ENCODE measurements at places on chromosomes 13 and 19.

GRCh38 chr19:57190301-57190700 lies 999 bp upstream of the ZNF264 start:
- no peak for DNase-seq

- no peak for DNase-seq
Observed at GRCh38 chr19:54521860-54522513, 19.4 kb downstream of the LAIR2 start.

- no peak for DNase-seq
Observed at GRCh38 chr13:97008643-97009042, 14.4 kb upstream of the OXGR1 start.

DNA sequence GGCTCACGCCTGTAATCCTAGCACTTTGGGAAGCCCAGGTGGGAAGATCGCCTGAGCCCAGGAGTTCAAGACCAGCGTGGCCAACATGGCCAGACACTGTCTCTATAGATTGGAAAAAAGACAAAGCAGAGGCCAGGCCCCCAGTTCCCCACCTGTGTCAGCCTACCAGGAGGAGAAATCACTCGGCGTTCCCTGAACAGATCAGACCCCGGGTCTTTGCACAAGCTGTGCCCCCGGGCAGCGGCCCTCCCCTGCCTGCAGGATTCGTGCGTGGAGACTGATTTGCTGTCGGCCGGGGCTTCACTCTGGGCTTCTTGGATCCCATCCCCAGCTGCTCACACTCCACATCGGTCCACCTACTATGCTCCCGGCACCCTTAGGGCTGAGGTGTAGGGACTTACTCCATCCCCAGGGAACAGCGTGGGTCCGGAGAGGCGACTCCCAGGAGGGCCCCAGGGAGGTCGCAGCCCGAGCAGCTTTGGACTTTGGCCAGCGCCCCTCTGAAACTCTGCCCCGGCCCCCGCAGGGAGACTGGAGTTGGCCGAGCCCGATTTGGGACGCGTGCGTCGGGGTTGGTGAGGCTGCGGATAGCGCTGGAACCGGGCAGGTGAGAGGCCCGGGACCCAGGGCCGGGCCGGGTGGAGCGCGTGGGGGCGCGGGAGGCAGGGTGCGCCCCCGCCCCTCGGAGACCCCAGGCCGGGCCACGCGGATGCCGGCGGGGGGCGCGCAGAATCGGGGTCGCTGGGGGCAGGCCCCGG lies 515 bp upstream of the EFNA2 start:
- DNase-seq = no peak

GRCh38 chr13:64206430-64207225 lies 2791.0 kb upstream of the PCDH20 start:
- DNase-seq = no peak

GRCh38 chr19:10505583-10506229 lies 2.5 kb upstream of the KEAP1 start:
- DNase-seq = peak; percentile 86

- no peak for DNase-seq
Observed at GRCh38 chr13:41970022-41970421, 9.1 kb upstream of the VWA8 start.

DNA sequence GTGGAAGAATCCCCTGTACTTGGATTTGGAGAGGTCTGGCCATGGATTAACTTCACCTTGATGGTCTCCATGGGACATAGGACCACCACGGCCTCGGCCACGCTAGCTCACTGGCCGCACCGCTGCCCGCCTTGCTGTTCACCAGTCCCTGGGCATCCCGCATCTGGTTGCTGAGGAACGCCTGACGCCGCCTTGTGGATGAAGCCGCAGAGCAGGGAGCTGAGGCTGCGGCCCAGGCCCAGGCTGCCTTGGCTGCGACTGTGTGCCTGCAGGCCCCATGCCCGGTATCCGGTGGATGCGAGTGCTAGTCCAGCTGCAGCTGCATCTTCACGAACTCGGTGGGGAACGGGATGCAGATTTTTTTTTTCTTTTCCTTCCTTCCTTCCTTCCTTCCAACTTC lies 1407.1 kb downstream of the UQCRFS1 start:
- DNase-seq = no peak

DNA sequence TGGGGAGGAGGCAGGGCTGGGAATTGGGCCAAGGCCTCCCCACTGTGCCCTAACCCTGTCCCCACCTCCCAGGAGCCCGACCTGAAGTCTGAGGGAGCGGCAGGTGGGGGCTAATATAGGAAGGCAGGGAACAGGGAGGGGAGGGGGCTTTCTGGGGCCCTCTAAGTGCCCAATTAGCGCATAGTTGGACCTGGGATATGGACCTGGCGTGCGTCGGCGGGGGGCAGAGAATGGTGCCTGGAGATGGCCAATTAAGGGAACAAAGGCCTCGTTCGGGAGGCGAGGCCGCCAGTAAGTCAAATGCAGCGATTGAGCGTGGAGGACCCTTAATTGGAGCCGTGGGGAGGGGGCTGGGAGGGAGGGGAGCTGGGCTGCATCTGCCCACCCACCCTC lies at the start of gene C19orf85:
TSS of gene C19orf85 (minus strand) at position 90 of the 393 bp plus-strand sequence. CDS start 197 bp downstream, outside the sequence.
- no peak for DNase-seq

- DNase-seq = no peak
Observed at GRCh38 chr13:54989418-54989817, 1960.8 kb downstream of the OLFM4 start.

GRCh38 chr13:111213964-111214726 lies 99.0 kb downstream of the ARHGEF7 start:
- DNase-seq = no peak

GRCh38 chr13:41188584-41188983 lies 5.8 kb downstream of the KBTBD7 start:
- DNase-seq = no peak

GRCh38 chr19:19662871-19663255 lies 613 bp downstream of the ATP13A1 start:
- DNase-seq = no peak

GRCh38 chr19:17720440-17720839 lies 1.2 kb downstream of the MAP1S start:
- DNase-seq = no peak

GRCh38 chr19:19423322-19423721 lies 17.8 kb downstream of the GATAD2A start:
- DNase-seq = no peak

- DNase-seq = no peak
Observed at GRCh38 chr13:26688286-26688685, 72.3 kb downstream of the GPR12 start.

- no peak for DNase-seq
Observed at GRCh38 chr13:100808330-100809128, 133.9 kb upstream of the TMTC4 start.

DNA sequence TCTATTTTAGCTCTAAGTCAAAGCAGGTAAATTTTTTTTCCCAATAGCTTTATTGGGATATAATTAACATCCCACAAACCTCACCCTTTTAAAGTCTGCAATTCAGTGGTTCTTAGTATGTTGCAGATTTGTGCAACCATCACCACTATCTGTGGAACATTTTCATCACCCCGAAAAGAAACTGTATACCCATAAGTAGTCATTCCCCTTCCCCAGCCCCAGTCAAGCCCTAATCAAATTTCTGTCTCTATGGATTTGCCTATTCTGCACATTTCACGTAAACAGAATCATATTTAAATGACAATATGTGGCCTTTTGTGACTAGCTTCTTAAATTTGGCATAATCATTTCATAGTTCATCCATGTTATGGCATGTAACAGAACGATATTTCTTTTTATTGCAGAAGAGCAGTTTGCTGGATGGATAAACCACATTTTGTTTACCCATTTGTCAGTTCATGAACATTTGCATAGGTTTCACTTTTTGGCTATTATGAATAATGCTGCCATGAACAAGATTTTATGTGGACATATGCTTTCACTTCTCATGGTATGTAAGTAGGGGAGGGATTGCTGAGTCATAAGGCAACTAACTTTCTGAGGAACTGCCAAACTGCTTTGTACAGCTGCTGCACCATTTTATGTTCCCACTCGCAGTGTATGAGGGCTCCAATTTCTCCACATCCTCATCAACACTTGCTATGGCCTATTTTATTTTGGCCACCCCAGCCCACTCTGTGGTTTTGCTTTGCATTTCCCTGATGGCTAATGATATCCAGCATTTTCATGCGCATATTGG lies 10.9 kb downstream of the SLC46A3 start:
- peak; percentile 16 for DNase-seq

DNA sequence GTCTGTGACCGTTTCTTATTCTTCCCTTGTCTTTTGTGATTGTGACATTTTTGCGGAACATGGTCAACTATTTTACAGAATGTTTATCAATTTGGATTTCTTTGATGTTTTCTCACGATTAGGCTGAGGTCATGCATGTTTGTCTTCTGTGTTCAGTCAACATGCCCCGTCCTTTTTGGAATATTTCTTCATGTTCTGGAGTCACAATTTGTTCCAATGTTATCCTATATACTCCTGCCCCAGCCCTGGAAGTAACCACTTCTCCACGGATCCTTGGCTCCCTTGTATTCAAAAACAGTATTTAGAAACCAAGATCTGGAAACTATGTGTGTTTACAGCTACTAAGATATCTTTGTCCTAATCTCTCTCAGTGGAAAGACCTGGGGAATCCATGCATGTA lies 9.6 kb downstream of the CARD8 start:
- no peak for DNase-seq

- DNase-seq = peak; percentile 11
Observed at GRCh38 chr19:21586311-21587116, 81.1 kb downstream of the ZNF429 start.

GRCh38 chr13:28710161-28710560 lies 8.6 kb downstream of the SLC46A3 start:
- DNase-seq = no peak

- no peak for DNase-seq
Observed at GRCh38 chr19:33100894-33101644, 20.1 kb downstream of the GPATCH1 start.

DNA sequence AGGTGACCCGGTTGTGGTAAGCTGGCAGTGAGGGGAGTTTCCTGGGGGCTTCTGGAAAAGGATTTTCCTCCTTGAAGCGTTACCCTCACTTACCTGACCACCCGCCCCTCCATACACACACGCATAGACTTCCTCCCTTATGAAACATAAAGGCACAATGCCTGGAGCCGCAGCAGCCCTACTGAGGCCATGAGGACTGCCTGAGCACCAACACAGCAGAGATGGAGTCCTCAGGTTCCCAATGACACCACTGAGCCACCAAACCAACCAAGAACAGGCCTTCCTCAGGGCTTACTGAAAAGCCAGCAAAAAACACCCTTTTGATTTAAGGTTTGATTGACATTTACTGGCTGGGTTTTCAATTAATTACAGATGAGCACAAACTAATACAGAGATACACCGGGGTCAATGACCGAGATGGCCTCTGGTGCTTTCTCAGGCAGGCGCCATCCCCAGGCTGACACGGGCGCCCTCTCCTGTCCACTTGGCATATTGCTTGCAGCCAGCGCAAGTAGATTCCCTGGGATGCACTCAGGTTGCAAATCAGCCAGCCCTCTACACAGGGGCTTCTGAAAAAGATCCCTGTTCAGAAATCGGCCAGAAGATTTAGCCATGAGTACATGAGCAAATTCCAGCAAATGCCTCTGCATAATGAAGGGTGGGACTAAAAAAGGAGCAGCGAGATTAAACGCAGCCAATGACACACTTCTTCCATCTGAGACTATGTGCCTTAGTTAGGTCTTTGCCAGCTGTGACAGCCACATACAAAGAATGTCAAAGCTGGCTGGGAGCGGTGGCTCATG lies 14.8 kb downstream of the OPA3 start:
- peak; percentile 53 for DNase-seq

- peak; percentile 96 for DNase-seq
Observed at GRCh38 chr19:39402346-39403300, 4.0 kb upstream of the ZFP36 start.

DNA sequence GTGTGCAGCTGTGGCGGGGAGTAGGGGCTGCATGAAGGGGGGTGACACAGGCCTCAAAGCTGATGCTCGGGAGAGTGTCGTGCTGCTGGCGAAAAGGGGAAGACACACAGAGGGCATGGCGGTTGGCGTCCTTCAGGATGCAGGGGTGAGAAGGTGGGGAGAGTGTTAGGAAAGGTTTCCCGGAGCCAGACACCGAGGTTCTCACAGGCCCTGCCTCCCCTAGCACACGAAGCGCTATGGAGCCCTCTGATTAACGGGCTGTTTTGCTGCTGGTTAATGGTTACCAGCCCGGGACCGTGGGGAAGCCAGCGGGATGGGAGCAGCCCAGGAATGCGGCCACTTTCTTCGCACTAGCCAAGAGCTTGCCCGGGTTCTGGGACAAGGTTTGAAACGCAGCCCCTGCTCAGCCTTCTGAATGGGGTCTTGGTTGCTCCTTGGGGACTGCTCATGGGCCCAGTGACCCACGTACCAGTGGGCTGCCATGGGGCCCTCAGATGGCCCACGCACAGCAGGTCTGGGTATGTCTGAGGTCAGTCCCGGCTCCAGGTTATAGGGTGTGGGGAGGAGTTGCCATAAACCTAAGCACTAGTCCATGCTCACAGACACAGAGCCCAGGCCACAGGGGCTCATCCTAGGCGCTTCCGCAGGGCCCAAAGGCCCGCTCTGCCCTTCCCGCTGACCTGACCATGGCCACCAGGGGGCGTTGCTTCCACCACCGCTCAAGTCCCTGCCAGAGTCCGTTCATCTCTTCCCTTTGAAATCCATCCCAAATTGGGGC lies 31.3 kb upstream of the ISYNA1 start:
- DNase-seq = peak; percentile 62

- no peak for DNase-seq
Observed at GRCh38 chr13:83880275-83881139, 1.8 kb downstream of the SLITRK1 start.

GRCh38 chr19:50542943-50543342 lies 25.3 kb downstream of the LRRC4B start:
- DNase-seq = no peak

GRCh38 chr19:16714702-16715287 lies 4.9 kb upstream of the NWD1 start:
- DNase-seq = peak; percentile 39

DNA sequence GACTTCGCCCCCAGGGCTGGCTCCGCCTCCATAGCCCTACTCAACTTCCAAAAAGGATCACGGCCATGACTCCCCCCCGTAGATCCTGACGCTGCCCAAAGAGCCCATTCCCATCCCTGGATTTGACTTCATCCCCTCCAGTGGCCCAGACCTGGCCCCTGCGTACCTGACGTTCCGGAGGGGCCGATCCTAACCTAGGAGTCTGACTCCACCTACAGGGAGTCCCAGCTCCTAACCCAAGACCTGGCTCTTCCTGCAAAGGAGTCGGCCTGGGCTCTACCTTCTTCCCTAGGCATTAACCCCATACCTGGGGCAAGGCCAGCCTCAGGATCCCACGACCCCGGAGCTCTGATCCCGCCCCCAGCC lies 10.8 kb downstream of the STAP2 start:
- no peak for DNase-seq

DNA sequence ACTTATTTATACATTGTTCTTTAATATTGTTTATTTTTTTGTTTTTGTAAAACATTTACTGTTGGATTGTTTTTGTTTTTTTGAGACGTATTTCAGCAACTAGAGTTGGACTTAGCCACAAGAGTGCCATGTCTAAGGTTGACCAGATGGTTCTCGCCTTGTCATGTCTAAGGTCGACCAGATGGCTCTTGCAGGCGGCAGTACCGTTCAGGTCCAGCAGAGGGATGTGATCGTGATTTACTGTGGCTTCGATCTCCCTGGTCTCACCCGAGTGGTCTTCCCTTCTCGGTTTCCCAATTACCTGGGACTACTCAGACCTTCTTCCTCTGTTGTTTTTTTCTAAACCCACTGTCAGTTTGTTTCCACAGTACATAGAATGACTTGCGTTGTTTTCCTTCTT lies 1438.6 kb downstream of the UQCRFS1 start:
- no peak for DNase-seq
